ENCODE measurements at places on chromosomes 2 and 18.

DNA sequence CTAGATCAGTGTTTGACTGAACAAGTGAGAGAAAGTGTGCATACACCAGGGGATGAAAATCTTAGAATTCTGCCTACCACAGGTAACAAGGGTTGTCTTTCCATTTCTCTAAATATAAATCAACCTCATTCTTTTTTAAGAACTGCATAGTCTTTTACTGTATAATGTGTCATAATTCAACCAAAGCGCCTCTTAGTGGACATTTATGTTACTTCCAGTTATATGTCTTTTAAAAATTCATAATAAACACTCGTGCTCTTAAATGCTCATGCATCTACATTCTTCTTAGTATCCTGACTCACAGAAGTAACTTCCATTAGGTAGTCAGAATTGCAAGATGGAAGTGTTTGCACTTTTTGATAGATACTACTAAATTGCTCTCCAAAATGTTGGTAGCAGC is 76.2 kb downstream of the CHRNA1 start:
- no peak for DNase-seq

DNA sequence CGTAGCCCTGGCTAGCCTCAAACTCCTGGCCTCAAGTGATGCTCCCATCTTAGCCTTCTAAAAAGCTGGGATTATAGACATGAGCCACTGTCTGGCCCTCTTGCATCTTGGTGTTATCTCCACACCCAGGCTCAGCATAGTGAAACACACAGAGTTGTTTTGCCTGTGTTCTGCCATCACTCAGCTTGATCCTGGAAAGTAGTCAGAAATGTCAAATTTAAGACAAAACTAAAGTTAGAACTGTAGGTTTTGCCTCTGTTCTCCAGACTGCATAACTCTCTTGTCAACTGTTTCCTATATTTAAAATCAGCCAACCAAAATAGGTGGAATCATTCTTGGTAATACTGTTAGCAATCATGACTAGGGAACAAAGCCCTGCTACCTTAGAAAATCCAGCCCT is 72.1 kb upstream of the GULP1 start:
- no peak for DNase-seq

- peak; percentile 11 for DNase-seq
Observed at GRCh38 chr18:79988451-79989194, at the start of gene TXNL4A. TXNL4A (minus strand) TSS chr18:79988563; CDS start chr18:79988392, 171 bp downstream.

- DNase-seq, result no peak
Observed at GRCh38 chr18:58516514-58517285, 112.2 kb downstream of the ALPK2 start.

GRCh38 chr2:110768591-110768990 is 36.2 kb downstream of the ACOXL start:
- no peak for DNase-seq

- DNase-seq, result no peak
Observed at GRCh38 chr2:106995556-106995955, 109.6 kb upstream of the ST6GAL2 start.

DNA sequence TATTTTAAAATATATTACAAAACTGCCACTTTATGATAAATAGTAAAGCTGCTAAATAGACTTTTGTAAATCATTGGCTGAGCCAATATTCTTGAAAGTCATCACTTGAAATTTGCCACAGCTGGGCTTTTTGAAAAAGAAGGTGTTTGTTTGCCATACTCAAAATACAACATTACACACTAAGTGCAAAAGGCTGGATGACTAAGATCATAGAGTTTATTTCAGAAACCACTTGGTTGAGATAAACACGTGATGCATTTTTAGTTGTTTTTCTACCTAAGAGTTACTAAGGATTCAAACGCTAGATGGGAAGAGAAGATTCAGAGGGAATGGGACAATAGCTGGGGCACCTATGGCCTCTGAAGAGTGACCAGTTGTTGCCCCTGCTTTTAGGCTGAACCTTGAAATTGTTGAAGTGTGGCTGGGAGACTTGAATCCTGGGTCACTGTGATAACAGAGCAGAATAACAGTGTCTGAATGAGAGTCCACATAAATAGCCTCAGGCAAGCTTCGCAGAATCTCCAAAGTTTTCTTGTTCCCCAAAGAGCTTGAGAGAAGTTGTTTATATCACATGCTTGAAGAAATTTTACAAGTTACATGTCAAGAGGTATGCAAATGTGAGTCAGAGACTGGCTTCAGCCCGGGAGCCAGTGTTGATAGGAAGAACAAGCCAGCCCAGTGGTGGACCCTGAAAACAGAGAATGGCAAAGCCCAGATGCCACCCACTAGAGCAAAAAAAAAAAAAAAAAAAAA is 409.8 kb downstream of the GPD2 start:
- DNase-seq, result no peak

GRCh38 chr18:4444306-4444705 is 10.8 kb downstream of the DLGAP1 start:
- no peak for DNase-seq

DNA sequence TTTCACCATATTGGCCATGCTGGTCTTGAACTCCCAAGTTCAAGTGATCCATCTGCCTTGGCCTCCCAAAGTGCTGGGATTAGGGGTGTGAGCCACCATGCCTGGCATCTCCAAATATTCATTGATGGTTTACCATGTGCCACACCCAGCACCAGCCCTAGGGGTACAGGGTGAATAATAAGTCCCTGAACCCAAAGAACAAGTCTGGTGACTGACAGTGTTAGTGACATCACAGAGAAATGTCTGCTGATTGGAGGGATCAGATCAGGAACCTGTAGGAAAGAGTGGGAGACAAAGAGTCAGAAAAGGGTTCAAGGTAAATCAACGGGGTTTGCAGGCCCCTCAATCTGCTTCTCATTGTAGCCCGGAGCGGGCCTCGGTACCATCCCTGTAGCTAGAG is 118.4 kb upstream of the NABP1 start:
- DNase-seq, result no peak

All from GOT3 (cell line).